Right kidney (tissue), 9 donors: ENCODE measurements at places on chromosomes 12 and 14.
A peak's percentile ranks its signal among the peaks of the same experiment; 100 is the strongest.

DNA sequence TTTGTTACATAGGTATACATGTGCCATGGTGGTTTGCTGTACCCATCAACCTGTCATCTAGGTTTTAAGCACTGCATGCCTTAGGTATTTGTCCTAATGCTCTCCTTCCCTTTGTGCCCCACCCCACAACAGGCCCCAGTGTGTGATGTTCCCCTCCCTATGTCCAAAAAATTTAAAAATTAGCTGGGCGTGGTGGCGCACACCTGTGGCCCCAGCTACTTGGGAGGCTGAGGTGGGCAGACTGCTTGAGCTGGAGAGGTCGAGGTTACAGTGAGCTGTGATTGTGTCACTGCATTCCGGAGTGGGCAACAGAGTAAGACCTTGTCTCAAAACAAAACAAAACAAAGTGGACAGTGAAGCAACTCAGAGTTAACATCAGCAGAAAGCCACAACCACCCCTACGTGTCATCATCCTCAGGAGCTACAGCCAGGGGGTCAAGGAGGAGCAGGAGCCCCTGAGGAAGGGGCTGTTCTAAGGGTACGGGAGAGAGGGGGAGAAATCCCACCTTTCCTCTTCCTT is 36.8 kb upstream of the SGPP1 start:
- no peak for DNase-seq

GRCh38 chr12:74043343-74043742 is 494.3 kb upstream of the ATXN7L3B start:
- DNase-seq, result no peak

GRCh38 chr14:76883447-76883846 is 57.2 kb downstream of the LRRC74A start:
- no peak for DNase-seq

DNA sequence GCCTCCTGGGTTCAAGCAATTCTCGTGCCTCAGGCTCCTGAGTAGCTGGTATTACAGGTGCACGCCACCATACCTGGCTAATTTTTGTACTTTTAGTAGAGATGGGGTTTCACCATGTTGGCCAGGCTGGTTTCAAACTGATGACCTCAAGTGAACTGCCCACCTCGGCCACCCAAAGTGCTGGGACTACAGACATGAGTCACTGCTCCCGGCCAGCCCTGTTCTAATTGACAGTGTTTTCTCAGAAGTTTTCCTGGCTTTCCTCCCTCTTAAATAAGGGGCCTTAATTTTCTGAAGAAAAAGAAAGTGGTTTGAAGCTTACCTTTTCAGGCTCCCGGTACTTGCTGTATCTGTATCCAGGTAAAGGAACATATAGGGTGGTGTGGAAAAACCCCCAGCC is 1.7 kb downstream of the HAL start:
- no peak for DNase-seq

GRCh38 chr12:55188974-55189556 is 31.8 kb upstream of the OR10A7 start:
- DNase-seq, result peak; percentile 21
